ENCODE measurements at places on chromosomes 1 and 21. TPM values are rescaled to one million over a fixed set of nuclear protein-coding genes. Genes with fewer than 3 reads are reported as not detected.

- DNase-seq, result no peak
These were observed 1.5 kb upstream of the CLCNKB start for GRCh38 chr1:16042096-16042495.

GRCh38 chr1:40736085-40736531, 44.6 kb downstream of the NFYC start:
- no peak for DNase-seq

DNA sequence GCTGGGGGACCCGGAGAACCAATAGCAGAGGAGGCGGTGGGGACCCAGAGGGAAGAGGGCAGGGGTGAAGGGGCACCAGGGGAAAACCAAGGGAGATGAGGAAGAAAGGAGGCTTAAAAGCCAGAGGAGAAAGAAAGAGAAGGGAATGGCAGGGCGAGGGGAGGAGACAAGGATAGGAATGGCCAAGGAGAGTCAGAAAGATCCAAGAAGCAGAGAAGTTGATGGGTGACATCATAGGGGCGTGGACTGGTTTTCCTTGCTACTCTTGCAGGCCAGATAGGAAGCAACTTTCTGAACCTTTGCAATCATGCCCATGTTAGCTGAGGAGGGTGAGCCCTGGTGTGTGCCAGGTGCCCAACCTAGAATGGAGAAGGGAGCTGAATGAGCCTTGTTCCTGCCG, 5.4 kb downstream of the NPR1 start:
- no peak for DNase-seq

DNA sequence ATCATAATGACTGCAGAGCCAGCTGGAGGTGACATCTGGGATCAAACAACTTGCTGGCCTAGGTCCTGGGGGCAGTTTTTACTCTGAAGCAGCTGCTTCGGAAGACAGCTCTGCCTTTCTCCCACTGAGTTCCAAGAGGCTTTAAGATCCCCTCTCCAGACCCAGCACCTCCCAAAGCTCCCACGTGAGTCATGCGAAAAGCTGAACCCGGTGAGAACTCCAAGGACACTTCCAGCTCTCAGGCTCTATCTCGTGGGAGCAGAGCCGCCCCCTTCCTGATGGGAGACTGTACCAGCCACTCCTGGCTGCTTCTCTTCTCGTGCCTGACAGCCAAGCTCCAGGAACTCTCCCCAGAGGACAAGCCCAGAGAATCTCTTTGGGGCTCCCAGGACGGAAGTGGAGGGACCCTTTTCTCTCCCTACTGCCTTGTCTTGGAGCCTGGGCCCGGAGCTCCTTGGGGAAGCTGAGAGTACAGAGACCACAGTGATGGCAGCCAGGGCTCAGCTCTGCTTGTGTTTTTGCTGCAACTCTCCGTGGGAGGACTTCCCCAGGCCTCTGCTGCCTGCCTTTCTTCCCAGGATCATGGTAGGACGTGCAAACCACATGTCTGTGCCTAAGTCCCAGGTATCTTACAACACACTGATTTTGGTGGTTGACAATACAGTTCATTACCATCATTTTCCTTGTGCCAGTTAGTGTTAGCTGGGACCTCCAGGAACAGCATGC, 40.6 kb downstream of the STUM start:
- DNase-seq, result peak; percentile 60

GRCh38 chr1:220451532-220451931, 76.4 kb upstream of the MARK1 start:
- DNase-seq, result peak; percentile 60

DNA sequence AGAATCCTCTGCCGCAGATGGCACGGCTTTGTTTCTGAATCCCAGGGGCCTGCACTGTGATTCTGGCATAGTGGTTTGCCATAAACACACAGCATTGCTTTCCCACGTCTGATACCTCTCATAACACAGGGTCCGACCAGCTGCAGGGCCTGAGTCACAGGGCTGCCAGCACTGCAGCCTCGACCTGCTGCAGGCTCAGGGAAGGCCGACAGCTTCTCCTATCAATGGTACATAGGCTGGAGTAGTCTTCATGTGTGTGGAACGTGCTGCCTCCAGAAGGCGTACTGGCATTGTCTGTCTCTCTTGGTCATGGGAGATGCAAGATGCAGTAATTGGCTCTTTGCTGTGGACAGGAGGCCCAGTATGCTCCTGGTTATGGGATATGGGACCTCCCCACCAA, 53.5 kb upstream of the PDE9A start:
- DNase-seq, result no peak

- no peak for DNase-seq
These were observed 929.1 kb downstream of the LTN1 start for GRCh38 chr21:28063241-28064216.

DNA sequence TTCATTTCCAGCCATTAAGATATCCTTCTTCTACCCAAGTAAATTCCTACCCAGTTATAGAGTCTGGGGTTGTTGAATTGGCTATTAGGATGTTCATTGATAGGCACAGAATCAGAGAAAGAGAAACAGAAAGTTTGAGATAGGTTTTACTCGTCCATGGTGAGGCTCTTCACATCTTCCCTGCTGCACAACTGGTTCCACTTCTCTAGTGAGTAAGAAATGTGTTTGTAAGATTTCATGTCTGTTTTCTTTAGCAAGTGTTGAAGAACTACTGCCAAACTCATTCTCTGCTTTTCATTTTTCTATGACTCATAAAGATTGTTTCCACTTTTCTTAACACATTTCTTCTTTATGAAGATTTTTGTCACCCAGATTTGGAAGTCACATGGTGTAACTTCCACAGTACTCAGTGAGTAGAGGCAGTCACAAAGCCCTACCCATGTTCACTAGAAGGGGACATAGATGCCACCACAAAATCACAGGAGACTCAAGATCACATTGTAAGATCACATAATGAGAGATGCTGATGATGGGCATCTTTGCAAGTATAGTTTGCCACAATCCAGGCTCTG, 152.3 kb downstream of the SNX7 start:
- DNase-seq, result no peak

- DNase-seq, result no peak
These were observed 100.3 kb downstream of the ATG4C start for GRCh38 chr1:62884156-62884740.

CCDC185 gene
- total RNA-seq, result not detected

MROH9 gene
- total RNA-seq, result 0.23 TPM

TCEA3 gene
- 30.2 TPM for total RNA-seq

ZNF695 gene
- total RNA-seq, result 1.5 TPM

ADGRB2 gene
- 10.5 TPM for total RNA-seq

KRTAP22-2 gene
- total RNA-seq, result not detected

DNASE2B gene
- 0.68 TPM for total RNA-seq

RHOU gene
- total RNA-seq, result 122 TPM

TMPRSS3 gene
- total RNA-seq, result 1.7 TPM

KCND3 gene
- 2.7 TPM for total RNA-seq

Data from hepatocyte (in vitro differentiated cells).